GM23248 (cell line): ENCODE measurements at places on chromosomes 12 and 14. TPM values are rescaled to one million over a fixed set of nuclear protein-coding genes. Genes with fewer than 3 reads are reported as not detected.

DNA sequence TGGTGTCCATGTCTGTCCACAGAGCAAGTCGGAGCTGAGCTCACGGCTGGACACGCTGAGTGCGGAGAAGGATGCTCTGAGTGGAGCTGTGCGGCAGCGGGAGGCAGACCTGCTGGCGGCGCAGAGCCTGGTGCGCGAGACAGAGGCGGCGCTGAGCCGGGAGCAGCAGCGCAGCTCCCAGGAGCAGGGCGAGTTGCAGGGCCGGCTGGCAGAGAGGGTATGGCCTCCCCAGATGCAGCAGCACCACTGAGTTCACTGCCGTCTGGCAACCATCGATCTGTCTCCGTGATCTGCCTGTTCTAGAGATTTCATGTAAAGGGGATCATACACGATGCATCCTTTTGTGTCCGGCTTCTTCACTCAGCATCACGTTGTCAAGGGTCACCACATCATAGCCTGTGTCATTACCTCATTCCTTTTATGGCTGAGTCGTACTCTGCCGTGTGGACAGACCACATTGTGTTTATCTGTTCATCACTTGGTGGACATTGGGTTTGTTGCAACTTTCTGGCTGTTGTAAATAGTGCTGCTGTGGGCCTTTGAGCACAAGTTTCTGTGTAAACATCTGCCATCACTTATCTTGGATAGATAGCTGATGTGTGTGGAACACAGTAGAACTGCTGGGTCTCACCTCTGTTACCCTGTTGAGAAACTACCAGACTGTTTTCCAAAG lies 21.9 kb downstream of the HIP1R start:
- no peak overlapping the region for H3K4me3 ChIP-seq
- no peak overlapping the region for H3K27ac ChIP-seq
- peaks cover 9% of the 10 kb centered on the region for H3K4me1 ChIP-seq
- peak; percentile 45 for DNase-seq
- no peaks in the 10 kb centered on the region for H3K27me3 ChIP-seq
- no peaks in the 10 kb centered on the region for H3K36me3 ChIP-seq

GRCh38 chr14:92039063-92039718 lies 668 bp downstream of the TRIP11 start:
- H3K27me3 ChIP-seq = no peaks in the 10 kb centered on the region
- peak; percentile 77 for DNase-seq
- H3K36me3 ChIP-seq = no peaks in the 10 kb centered on the region
- peak overlapping the region; percentile 99 for H3K27ac ChIP-seq
- H3K4me3 ChIP-seq = peak overlapping the region; percentile 93
- H3K4me1 ChIP-seq = peaks cover 29% of the 10 kb centered on the region

Gene HOXC9
- 5.5 and 6.0 TPM in 2 replicates for polyA plus RNA-seq

Gene AQP6
- polyA plus RNA-seq = not detected in 2 replicates

DNA sequence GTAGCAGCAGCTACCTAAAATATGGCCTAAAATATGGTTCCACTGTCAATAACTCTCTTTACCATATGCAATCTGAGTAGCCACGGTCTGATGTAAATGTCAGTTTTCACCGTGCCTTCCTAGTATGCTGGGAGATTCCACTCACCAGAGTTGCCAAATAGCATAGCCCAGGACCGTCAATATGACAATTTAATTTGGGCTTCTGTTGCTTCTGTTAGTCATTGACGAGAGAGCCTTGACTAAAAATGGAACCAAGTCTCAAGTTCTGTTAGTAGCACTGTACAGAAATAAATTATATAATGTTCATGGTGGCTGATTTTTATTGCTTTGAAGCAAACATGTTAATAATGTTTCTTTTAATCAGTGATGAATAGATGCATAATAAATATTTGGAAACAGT lies 348.4 kb downstream of the BCAT1 start:
- no peak overlapping the region for H3K27ac ChIP-seq
- no peak overlapping the region for H3K4me3 ChIP-seq
- no peaks in the 10 kb centered on the region for H3K27me3 ChIP-seq
- peak; percentile 22 for DNase-seq
- H3K4me1 ChIP-seq = peaks cover 10% of the 10 kb centered on the region; the same call in 1 of the 2 replicates
- H3K36me3 ChIP-seq = no peaks in the 10 kb centered on the region

Gene SAMD15
- 0.95 and 1.3 TPM in 2 replicates for polyA plus RNA-seq

- no peak for DNase-seq
- H3K4me1 ChIP-seq = no peaks in the 10 kb centered on the region
- H3K27ac ChIP-seq = no peak overlapping the region
Observed at GRCh38 chr12:103166949-103167348, 209.5 kb downstream of the ASCL1 start.

Gene ANO4
- polyA plus RNA-seq = 6.3 and 7.6 TPM in 2 replicates

Gene FLVCR2
- polyA plus RNA-seq = 0.33 TPM in 1 of 2 replicates, not detected in the other

- peaks cover 8% of the 10 kb centered on the region; the same call in 1 of the 2 replicates for H3K36me3 ChIP-seq
- no peak overlapping the region for H3K4me3 ChIP-seq
- peaks cover 2% of the 10 kb centered on the region; the same call in 1 of the 2 replicates for H3K4me1 ChIP-seq
- no peaks in the 10 kb centered on the region for H3K27me3 ChIP-seq
Observed at GRCh38 chr12:89657066-89657465, 51.6 kb downstream of the ATP2B1 start.

GRCh38 chr12:122087431-122088178 lies 9.0 kb downstream of the MLXIP start:
- no peak overlapping the region for H3K27ac ChIP-seq
- no peaks in the 10 kb centered on the region for H3K27me3 ChIP-seq
- H3K4me3 ChIP-seq = no peak overlapping the region

Gene KRT75
- not detected in 2 replicates for polyA plus RNA-seq

DNA sequence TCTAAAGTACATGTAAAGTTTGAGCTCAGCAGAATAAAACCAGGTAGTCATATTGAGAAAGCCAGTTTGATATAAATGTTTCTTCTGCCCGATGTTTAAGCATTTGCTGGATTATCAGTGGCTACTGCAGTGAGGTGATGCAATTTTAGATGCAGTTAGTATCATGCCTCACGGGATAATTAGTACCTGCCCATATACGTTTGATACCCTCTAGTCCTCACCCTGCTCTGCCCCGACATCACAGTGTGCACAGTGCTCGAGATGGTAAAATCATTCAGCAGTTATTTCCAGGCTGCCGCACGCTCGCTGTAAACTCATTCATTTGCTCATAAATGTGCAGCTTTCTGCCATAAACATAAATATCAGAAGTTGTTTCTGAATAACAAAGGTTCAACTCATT lies 152.7 kb downstream of the PELI2 start:
- peaks cover 53% of the 10 kb centered on the region for H3K4me1 ChIP-seq
- H3K4me3 ChIP-seq = no peak overlapping the region
- DNase-seq = no peak
- no peaks in the 10 kb centered on the region for H3K27me3 ChIP-seq

DNA sequence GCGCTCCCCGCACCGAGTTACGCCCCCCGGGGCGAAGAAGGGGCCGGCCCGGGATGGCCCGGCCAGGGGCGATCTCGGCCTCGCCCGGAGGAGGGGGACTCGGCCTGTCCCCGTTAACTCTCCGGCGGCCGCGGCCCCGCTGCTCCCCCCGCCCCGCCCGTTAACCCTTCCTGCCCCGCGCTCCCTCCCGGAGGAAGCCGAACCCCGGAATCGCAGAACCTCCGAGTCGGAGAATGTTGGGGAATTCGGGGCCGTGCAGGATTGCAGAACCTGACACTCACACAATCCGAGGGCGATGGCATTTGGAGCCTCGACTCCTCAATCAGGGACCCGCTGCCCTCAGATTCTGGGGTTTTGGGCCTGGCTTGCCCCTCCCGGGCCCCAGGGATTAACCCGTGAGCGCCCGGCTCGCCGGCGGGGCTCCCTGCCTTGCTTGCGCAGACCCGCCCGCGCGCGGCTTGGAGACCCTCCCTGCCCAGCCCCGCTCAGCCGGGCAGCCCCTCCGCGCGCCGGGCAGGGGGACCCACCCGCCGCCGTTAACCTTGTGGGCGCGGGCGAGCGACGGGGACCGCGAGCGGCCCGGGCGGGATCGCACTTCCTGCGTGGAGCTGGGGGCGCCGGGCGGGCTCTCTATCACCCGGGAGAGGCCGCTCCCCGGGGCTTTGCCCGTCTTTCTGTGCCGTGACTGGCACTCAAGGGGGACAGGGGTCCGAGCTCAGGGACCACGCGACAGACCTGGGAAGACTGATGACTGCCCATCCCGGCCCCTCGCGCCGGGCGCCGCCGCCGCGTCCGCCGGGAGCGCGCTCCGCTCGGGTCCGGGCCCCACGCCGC lies 18.8 kb downstream of the BEGAIN start:
- H3K4me3 ChIP-seq = peak overlapping the region; percentile 56
- H3K36me3 ChIP-seq = no peaks in the 10 kb centered on the region
- no peaks in the 10 kb centered on the region for H3K4me1 ChIP-seq

Gene PTPRQ
- polyA plus RNA-seq = 0.15 and 0.18 TPM in 2 replicates

DNA sequence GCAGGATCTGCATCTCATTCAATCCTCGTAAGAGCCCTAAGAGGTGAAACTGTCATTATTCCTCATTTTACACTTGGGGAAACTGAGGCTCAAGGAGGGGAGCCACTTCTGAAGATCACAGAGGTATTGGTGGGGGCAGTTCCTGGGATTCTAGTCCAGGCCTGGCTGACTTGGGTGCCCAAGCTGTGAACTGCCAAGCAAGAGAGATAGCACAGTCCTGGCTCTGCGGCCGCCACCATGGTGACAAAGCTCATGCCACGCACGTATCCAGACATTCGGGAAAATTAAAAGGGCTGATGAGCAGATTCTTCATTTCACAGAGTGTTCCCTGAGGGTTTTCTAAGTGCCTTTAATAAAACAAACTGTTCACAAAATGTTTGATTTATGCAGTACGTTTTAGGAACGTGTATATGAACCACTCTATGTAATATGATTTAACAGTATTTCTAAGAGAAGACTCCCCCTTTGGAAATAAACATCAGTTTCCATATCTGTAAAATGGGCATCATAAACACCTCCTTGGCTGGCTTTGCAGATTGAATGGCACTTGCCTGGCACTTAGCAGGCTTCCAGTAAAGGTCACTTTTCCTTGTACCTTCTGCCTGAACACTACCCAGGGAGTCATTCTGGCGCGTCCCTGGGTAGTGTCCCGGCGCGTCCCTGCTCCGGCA lies 84.6 kb downstream of the ACACB start:
- no peak for DNase-seq
- H3K4me3 ChIP-seq = no peak overlapping the region
- no peaks in the 10 kb centered on the region for H3K36me3 ChIP-seq
- H3K27me3 ChIP-seq = no peaks in the 10 kb centered on the region
- no peaks in the 10 kb centered on the region for H3K4me1 ChIP-seq
